Psoas muscle (tissue), 8 donors: ENCODE measurements at places on chromosomes 5 and 9. TPM values are rescaled to one million over a fixed set of nuclear protein-coding genes. Genes with fewer than 3 reads are reported as not detected.

The TRIM7 gene
- 21.2 TPM for polyA plus RNA-seq

The PCDHB16 gene
- polyA plus RNA-seq, result 0.34 TPM

The PLPP7 gene
- polyA plus RNA-seq, result 90.5 TPM

The LCN2 gene
- 0.08 TPM for polyA plus RNA-seq

The NSG2 gene
- 0.49 TPM for polyA plus RNA-seq

The TUSC1 gene
- 7.0 TPM for polyA plus RNA-seq

The NR4A3 gene
- 2.0 TPM for polyA plus RNA-seq

The PCDHB14 gene
- polyA plus RNA-seq, result 0.32 TPM

The FIBCD1 gene
- polyA plus RNA-seq, result not detected

The KLHL3 gene
- 1.9 TPM for polyA plus RNA-seq

The CNTNAP3B gene
- 0.65 TPM for polyA plus RNA-seq

The IGFBPL1 gene
- not detected for polyA plus RNA-seq

The GPR151 gene
- polyA plus RNA-seq, result not detected

The OR1J2 gene
- not detected for polyA plus RNA-seq

The IFNK gene
- not detected for polyA plus RNA-seq

The HBEGF gene
- polyA plus RNA-seq, result 27.6 TPM

The WNT8A gene
- polyA plus RNA-seq, result not detected

The MPDZ gene
- polyA plus RNA-seq, result 12.0 TPM

GRCh38 chr9:102185371-102185770 is 446.9 kb upstream of the GRIN3A start:
- no peak for DNase-seq

GRCh38 chr9:123710299-123710698 is 219.6 kb downstream of the DENND1A start:
- no peak for DNase-seq

DNA sequence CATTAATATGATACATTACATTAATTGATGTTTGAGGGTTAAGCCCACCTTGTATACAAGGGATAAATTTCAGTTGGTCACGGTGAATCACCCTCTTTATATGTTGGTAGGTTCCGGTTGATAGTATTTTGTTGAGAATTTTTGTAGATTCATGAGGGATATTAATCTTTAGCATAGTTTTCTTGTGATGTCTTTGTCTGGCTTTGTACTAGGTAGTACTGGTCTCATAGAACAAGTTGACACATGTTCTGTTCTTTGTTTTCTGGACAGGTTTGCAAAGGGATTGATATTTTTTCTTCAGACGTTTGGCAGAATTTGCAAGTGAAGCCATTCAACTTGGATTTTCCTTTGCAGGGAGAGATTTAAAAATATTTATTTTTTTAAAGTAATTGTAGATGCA is 49.1 kb upstream of the CLK4 start:
- DNase-seq, result no peak

- peak; percentile 92 for DNase-seq
These were observed 20.2 kb downstream of the SIL1 start for GRCh38 chr5:139177809-139178588.

DNA sequence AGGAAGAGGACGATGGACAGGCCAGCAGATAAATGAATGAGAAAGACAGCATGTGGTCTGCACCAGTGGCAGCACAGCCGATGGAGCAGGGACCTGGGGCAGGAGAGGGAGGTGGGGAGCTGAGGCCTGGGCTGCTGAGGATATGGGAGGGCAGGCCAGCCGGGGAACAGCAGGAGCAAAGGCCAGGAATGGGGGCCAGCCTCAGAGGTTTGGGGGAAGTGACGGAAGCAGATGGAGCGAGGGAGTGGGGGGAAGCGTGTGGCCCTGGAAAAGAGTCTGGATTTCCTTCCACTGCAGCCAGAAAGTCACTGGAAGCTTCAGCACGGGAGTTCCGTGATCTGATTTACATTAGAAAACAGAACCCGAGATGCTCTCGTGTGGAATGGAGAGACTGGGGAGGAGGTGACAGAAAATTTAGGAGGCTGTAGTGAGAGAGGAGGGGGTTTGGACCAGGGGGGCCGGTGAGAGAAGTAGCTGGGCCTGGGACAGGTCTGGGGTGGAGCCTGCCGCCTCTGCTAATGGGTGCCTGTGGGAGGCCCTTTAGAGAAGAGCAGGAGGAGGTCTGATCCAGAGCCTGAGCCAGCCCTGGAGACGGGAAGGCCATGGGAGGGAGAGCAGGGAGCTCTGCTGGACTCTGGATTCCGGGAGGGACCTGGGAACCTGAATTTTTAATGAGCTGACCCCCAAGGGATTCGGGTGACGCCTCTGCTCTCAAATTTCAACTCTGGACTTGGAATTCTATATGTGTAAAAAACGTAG is 65.4 kb downstream of the TSPAN17 start:
- no peak for DNase-seq

- DNase-seq, result no peak
These were observed 17.6 kb downstream of the ALDOB start for GRCh38 chr9:101417977-101418376.

GRCh38 chr5:52997424-52997823 is 8.3 kb downstream of the ITGA2 start:
- DNase-seq, result no peak

DNA sequence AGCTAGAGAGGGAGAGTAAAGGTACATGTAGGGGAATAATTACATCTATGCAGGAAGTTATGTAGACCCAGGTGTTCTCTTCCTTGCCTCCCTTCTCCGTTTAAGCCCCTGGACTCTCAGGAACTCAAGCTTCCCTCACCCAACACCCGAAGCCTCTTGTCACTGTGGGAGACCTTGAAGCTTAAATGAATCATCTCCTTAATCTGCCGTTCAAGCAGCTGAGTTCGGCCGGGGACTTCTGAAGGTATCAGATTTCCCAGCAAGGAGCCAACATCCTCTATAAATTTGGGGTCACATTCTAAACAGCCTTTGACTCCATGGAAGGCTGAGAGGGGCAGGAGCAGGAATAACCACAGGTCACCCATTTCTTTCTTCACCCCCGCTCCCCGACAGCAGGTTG is 412 bp downstream of the IZUMO3 start:
- no peak for DNase-seq

GRCh38 chr5:124655251-124655917 is 91.1 kb downstream of the ZNF608 start:
- no peak for DNase-seq

DNA sequence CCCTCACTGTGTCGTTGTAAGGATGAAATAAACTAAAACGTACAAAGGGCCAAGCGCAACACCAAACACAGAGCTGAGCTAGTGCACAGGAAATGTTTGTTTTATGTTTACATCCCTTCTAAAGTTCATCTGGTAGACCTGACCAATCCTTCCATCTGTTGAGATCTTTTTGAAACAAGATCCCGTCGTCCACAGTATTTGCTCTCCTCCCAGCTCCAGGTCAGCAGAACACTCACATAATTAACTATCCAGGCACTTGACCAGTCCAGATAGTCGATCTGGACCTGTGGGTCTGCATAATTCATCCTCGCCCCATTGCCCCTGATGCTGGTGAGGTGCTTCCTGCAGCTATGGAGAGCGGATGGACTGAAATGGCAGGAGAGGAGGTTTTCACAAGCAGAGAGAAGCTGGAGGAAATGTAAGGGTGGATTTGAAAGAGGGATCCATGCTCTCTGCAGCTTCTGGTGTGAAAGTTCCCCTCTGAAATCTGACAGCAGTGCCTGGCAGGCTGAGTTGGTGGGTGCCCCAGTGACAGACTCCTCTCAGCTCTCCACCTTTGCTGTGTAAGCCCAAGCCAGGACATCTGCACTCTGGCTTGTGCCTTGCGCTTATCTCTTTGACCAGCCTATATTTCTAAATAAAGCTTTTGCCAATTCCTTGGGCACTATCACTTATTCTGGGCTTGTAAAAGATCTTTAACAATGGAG is 102.4 kb downstream of the TTLL11 start:
- no peak for DNase-seq

GRCh38 chr5:58231041-58231440 is 228.8 kb downstream of the PLK2 start:
- no peak for DNase-seq

GRCh38 chr5:175381130-175381529 is 62.9 kb downstream of the DRD1 start:
- no peak for DNase-seq

DNA sequence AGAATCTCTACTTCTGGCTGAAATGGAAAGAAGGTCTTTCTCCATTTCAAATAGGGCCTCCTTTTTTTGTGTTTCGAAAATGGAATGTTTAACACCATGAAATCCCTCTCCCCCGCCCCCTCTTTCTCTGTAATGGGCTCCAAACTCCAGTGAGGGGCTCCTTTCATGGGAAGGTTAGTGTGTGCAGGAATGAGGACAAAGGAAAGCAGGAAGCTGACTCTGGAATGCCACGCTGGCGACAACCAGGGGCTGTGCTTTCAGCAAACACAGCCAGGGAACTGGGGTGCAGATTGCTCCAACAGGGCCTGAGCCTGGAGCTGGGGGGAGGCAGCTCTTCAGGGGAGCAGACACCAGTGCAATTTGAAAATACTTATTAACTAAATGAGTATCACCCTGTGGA is 82.8 kb downstream of the CRB2 start:
- no peak for DNase-seq

GRCh38 chr9:37239224-37239859 is 119.0 kb downstream of the ZCCHC7 start:
- no peak for DNase-seq

- no peak for DNase-seq
These were observed 161.8 kb upstream of the VLDLR start for GRCh38 chr9:2459756-2460155.

DNA sequence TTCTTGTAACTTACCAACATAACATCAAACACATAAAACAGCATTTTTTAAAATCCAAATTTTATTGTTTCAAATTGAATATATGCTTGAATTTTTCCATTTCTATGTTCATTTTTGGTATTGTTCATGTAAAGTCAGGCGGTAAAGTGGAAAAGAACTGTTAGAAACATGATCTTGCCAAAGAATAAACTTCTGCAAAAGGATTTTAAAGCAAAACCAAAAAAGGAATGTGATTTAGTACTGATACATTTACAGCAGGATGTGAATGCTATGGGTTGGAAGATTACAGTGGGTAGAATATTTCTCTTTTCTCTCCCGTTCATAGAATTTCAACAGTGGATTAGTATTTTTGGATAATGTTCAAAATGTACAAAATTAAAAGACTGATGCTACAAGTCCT is 277.2 kb upstream of the MPDZ start:
- no peak for DNase-seq

DNA sequence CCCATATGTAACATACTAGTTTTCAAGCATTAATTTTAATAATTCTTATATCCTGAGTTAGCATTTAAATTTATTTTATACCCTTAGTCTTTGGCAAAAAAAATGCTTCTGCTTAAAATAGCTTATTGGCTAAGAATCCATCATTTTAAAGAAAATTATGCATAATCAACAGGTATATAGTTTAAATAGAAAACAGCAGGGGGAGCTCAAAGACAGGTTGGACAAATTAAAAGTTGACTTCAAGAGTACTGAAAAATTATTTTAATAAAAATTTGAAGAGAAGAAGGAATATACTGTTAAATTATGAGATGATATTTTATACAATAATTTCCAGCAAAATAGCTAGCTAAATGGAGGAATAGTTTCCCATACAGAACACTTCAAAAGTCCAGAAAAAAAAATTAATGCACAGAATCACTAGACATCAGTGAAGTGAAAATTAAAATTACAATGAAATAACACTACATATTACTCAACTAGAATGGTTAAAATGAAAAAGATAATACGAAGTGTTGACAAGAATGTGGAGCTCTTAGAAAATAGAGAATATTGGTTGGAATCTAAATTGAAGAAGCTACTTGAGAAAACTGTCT is 387.1 kb downstream of the PDE4D start:
- no peak for DNase-seq

- no peak for DNase-seq
These were observed 44.3 kb upstream of the BARHL1 start for GRCh38 chr9:132538071-132538470.

GRCh38 chr5:80182809-80183580 is 72.9 kb downstream of the SERINC5 start:
- DNase-seq, result no peak

DNA sequence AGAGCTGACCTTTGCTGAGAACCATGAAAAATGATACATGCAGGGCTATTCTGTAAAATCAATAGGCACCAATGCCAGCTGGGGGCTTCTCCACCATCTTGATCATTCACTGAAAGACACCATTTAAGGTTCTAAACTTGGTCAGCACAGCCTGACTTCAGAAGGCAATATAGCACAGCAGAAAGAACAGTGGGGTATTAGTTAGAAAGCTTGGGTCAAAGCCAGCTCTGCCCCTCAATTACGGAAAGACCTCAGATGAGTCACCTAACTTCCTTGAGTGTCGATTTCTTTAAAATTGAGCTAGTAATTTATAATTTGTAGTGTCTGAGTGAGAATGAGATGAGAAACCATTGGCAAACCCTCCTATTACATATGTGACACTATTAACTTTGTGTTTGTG is 3.4 kb downstream of the TNC start:
- no peak for DNase-seq

- DNase-seq, result no peak
These were observed 98.6 kb downstream of the FBXW11 start for GRCh38 chr5:171907725-171908343.

DNA sequence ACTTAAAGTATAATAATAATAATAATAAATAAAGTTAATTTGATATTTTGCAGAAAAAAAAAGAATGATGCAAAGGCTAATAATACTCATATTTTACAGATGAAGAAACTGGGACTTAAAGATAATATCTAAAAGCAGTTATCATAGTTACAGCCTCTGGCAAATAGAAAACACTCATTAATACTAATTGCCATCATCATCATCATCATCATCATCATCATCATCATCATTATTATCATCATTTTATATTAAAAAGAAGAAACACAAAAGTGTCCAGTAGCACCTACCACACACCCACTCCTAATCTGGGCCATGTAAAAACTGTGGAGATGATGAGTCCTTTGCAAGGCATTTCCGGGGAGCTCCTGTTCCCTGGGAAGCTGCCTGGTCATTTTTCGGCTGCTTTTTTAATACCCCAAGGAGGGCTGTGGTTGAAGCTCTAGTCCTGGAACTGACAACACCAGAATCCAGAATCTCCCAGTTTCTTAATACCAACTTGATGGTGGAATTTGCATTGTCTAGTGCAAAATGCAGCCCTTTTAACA is 70.8 kb downstream of the HTR4 start:
- no peak for DNase-seq

GRCh38 chr5:147752666-147753290 is 29.8 kb downstream of the JAKMIP2 start:
- no peak for DNase-seq

DNA sequence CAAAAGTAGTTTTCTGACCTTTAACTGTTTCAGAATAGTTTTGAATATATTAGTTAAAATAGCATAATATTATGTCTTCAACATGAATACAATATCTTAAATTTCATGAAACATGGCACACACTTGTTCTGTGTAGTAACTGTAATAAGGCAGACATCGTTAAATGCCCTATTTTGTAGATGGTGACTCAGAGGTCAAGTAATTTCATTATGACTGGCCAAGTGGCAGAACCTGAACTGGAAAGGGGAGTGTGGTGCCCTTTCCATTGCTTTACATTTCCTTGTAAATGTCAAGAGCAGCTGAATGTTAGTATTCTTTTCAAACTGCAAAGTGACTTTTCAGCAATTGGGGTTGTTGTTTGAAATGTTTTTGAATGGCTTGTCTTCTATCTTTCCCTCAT is 201.2 kb upstream of the CDKN2B start:
- no peak for DNase-seq

- no peak for DNase-seq
These were observed 158.6 kb upstream of the SHB start for GRCh38 chr9:38227656-38228055.
